ENCODE measurements at places on chromosomes 7 and 10.
A peak's percentile ranks its signal among the peaks of the same experiment; 100 is the strongest.

DNA sequence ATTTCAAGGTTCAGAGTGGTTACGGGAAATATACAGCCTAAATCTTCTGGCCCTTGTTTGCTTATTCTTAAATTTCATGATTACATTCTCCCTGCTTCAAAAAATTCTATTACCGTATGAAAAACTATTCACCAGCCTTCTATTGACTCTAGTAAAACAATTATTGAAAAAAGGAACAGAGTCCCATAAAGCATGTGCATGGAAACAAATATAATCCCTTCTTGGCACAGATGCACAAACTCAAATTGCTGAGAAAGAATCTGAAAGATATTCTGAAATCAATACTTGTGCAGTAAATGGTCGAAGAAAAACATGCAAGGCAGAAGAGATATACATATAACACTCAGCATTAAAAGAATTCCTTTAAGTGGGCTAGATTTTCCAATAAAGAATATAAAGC lies 83.6 kb downstream of the LRRN3 start:
- no peak for ATAC-seq

DNA sequence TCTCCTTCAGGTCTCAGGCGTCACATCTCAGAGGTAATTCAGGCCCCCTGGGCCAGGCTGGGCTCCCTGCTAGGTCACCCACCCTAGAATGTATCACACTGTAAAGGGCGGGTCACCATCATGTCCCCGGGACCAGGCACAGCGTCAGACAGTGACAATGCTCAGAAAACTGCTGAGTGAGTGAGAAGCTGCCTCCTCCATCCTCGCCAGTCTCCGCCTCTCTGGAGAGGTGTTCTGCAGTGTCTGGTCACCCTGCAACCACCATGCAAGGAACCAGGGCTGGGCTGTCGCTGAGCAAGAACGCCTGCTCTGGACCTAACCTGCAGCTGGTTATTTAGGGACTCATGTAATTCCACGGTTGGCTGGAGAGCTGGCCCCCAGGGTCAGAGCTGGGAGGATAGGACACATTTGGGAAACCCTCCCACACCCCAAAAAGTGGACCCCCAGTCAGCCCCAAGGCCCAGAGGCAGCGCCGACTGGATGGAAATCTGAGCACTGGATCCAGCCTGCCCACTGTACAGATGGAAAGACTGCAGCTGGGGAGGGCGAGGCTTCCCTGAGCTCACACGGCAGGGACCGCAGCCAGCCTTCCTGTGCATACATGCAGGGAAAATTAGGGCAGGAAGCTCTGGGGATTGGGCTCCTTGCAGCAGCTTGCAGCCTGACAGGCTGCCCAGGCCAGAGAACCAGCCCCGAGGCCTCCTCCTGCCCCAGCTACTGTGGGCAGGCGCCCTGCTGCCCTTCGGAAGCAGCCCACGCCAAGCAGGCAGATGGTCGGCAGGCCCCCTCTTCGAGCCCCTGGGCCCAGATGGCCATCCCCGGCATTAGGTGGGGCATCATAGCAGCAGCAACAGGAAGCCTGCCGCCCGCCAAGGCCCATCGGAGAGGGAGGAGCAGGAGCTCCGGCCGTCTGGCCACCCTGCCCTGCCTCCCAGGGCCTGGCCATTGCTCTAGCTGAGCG lies 105.4 kb upstream of the ZMIZ1 start:
- ATAC-seq = no peak

- ATAC-seq = peak; percentile 29
Observed at GRCh38 chr10:107442035-107442505, 277.6 kb upstream of the SORCS1 start.

- ATAC-seq = no peak
Observed at GRCh38 chr7:136523571-136523970, 344.9 kb upstream of the CHRM2 start.

- ATAC-seq = no peak
Observed at GRCh38 chr10:76558996-76559891, 1078.4 kb downstream of the KCNMA1 start.

- peak; percentile 71 for ATAC-seq
Observed at GRCh38 chr10:11602358-11602757, 9.1 kb downstream of the USP6NL start.

DNA sequence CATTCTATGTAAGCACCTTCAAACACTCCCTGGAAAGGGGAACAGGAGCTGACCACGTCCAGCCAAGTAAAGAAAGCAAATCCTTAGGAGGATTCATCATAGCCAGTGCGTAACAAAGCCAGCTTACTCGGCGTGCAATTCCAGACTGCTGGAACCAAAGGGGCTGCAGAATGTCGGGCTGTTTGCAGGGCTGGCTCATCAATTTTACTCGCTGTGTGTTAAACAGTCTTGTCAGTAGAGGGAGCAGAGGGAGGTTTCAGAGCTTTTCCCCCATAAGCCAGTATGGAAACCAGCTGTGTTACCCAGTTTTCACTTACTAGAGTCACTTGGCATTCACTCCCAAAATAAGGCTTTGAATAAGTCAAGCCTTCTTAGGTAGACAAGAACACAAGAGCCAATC lies 127.1 kb downstream of the KMT2E start:
- ATAC-seq = no peak

All from activated T-helper 17 cell treated with anti-CD3 and anti-CD28 coated beads, Interleukin-2, amount 50 U/mL, for 72 hours (primary cell).